Colonic mucosa (tissue), 4 donors: ENCODE measurements at places on chromosomes 4 and X. TPM values are rescaled to one million over a fixed set of nuclear protein-coding genes. Genes with fewer than 3 reads are reported as not detected.

GRCh38 chr4:79679859-79680258 is 271.8 kb upstream of the GK2 start:
- no peak overlapping the region for H3K4me3 ChIP-seq
- H3K27me3 ChIP-seq: no peaks in the 10 kb centered on the region
- no peak for DNase-seq
- H3K36me3 ChIP-seq: no peaks in the 10 kb centered on the region

DNA sequence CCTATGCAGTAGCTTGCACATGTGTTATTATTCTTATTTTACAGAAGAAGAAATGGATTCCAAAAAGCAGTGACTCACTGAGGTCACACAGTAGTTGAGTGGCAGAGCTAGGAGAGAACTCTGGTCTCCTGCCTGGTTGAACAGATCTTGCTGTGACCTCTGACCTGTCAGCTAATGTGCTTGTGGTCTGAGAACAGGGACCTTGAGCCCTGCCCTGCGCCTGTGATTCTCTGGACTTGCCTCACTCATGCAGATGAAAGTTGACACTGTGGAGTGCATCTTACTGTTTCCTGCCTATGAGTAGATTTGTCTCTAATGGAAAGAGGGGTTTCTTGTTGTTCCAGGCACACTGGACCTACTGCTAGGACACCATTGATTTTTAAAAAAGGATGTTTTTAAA is 32.3 kb downstream of the ETNPPL start:
- DNase-seq: no peak
- H3K36me3 ChIP-seq: no peaks in the 10 kb centered on the region
- no peak overlapping the region for H3K4me3 ChIP-seq
- H3K4me1 ChIP-seq: no peaks in the 10 kb centered on the region
- no peak overlapping the region for H3K27ac ChIP-seq

DNA sequence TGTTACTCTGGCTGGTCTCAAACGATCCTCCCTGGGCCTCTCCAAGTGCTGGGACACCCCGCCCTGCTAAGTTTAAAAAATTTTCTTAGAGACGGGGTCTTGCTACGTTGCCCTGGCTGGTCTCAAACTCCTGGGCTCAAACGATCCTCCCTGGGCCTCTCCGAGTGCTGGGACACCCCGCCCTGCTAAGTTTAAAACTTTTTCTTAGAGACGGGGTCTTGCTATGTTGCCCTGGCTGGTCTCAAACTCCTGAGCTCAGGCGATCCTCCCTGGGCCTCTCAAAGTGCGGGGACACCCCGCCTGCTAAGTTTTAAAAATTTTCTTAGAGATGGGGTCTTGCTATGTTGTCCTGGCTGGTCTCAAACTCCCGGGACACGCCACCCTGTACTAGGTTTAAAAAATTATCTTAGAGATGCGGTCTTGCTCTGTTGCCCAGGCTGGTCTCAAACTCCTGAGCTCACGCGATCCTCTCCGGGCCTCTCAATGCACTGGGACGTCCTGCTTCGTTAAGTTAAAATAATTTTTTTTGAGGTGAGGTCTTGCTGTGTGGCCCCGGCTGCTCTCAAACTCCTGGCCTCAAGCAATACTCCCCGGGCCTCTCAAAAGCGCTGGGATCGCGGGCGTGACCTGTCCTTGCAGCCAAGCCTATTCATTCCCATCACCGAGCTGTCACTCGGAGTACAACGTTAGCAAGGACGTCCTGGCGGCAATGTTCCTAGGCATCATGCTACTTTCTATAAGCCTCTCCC is 1.1 kb downstream of the SLC25A6 start:
- peak overlapping the region; percentile 93 for H3K4me3 ChIP-seq
- no peaks in the 10 kb centered on the region for H3K27me3 ChIP-seq
- peak overlapping the region; percentile 96 for H3K27ac ChIP-seq
- H3K4me1 ChIP-seq: peaks cover 5% of the 10 kb centered on the region

DNA sequence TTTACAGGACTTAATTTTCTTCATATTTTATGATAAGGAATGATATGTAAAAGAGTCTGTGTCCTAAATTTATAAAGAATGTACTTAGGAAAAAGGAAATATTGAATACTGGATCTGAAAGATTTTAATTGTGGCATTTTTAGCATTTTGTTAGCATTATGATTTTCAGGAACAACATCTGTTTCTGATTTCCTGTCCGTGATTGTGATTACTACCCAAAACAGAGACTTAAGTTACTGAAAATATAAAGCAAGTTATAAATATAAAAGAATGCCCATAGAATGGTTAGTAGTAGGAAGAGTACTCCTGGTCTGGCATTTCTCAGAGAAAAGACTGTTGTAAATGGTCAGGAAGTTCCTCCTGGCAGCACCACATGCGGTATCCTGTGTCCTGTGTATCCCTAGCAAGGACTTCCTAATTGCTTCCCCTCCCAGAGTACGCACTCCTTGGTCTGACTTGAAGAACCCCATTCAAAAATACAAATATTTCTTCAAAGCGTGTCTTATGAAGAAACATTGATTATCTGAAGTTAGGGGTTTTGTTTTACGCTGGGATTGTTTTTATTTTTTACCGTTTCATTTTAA is 88.9 kb downstream of the RS1 start:
- no peaks in the 10 kb centered on the region for H3K27me3 ChIP-seq
- no peak overlapping the region for H3K27ac ChIP-seq
- no peaks in the 10 kb centered on the region for H3K4me1 ChIP-seq
- no peak overlapping the region for H3K4me3 ChIP-seq
- no peaks in the 10 kb centered on the region for H3K36me3 ChIP-seq

GRCh38 chr4:306551-306961 is 1.3 kb upstream of the ZNF732 start:
- DNase-seq: no peak
- H3K36me3 ChIP-seq: no peaks in the 10 kb centered on the region
- H3K4me3 ChIP-seq: no peak overlapping the region
- H3K4me1 ChIP-seq: no peaks in the 10 kb centered on the region
- no peak overlapping the region for H3K27ac ChIP-seq

Gene NDP
- 0.16 TPM for total RNA-seq

DNA sequence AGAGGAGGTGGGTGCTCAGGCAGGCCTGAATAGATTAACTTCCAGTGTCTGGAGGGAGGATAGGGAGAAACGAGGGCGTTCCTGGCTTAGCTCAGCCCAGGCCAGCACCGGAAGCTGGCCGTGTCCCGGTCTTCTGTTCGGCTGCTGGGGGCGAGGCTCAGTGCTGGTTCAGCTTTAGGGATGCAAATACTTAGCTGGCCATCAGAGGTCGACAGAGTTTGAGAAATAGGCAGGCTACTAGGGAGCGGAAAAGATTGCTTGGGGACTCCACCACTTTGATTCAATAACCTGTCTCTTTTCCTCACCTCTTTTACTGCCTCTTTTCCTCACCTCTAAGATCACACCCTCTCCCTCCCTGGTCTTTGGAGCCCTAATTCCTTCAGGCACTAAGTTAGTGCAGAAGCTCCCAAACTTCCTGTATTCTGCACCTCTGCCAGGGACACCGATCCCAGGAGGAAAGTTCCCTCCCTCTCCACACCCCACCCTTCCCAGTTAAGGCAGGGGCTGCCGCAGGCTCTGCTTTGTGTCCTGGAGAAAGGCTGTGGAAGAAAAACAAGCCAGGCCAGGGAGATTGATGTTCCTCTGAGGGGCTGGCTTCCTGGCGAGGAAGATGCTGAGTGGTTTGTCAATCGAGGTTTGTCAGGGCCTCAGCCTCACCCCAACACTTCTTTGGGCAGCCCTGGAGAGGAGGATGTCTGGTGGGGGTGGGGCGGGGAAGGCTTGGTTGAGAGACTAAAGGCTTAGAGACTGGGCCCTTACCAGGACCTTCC is 6.0 kb upstream of the EFNB1 start:
- H3K27ac ChIP-seq: no peak overlapping the region
- no peak for DNase-seq
- H3K4me3 ChIP-seq: no peak overlapping the region
- no peaks in the 10 kb centered on the region for H3K4me1 ChIP-seq
- peaks cover 4% of the 10 kb centered on the region for H3K27me3 ChIP-seq

Gene GPR78
- not detected for total RNA-seq

GRCh38 chrX:1592470-1593142 is 1.2 kb downstream of the AKAP17A start:
- peak overlapping the region; percentile 37 for H3K27ac ChIP-seq
- no peaks in the 10 kb centered on the region for H3K27me3 ChIP-seq
- H3K4me3 ChIP-seq: peak overlapping the region; percentile 80

Gene C4orf51
- total RNA-seq: not detected
